Activated naive CD4-positive, alpha-beta T cell (primary cell): ENCODE measurements at places on chromosomes 13 and 19.

DNA sequence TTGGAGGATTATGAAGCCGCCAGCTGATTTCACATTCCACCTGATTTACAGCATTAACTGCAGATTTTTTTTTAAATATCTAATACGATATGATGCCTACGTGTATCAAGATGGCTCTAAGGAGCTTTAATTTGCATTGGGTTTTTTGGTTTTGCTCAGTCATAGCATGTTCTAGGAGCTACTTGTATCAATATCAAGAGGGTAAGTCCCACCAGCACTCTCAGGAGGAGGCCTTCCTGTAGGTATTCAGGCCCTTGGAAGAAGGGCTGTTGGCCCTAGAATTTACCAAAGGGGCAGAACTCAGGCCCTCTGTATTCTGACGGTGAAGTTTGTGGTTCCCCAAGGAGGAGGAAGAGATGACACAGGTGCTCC is 97.2 kb upstream of the IPO5 start:
- no peak for DNase-seq

- DNase-seq = no peak
These were observed 24.5 kb upstream of the KCTD4 start for GRCh38 chr13:45225370-45225769.

DNA sequence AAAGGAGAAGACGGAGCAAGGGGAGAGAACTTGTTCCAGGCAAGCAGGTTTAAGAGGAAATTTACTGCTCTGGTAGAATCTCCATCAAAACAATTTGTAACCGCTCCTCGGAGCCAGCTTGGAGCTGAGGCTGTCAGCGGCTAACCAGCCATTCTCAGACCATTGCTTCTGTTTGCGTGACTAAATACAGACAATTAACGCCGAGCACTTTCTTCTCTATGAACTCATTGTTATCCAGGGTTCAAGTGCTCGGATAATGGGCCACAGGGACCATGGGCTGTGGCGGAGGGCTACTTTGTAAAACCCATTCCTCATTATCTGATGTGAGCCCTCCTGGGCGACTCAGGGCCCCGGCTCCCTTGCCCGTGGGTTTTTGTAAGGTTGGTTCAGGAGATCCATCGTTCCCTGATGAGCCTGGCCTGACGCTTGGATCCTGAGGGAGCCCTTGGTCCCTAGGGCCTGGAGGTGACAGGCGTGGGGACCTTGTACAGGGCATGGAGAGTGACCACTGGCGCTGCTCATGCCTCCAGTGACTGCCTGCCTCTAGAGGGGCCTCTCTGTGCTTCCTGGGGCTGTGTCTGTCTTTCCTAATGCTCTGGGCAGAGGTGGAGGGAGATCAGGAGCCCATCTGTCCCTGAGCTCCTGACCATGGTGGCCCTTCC is 61.5 kb upstream of the ZNF536 start:
- no peak for DNase-seq

- no peak for DNase-seq
These were observed 316.5 kb downstream of the ZNF536 start for GRCh38 chr19:30688696-30689095.

- DNase-seq = no peak
These were observed 9.6 kb downstream of the MYO1F start for GRCh38 chr19:8567522-8568172.

GRCh38 chr13:98921786-98922185 is 56.1 kb downstream of the DOCK9 start:
- no peak for DNase-seq

DNA sequence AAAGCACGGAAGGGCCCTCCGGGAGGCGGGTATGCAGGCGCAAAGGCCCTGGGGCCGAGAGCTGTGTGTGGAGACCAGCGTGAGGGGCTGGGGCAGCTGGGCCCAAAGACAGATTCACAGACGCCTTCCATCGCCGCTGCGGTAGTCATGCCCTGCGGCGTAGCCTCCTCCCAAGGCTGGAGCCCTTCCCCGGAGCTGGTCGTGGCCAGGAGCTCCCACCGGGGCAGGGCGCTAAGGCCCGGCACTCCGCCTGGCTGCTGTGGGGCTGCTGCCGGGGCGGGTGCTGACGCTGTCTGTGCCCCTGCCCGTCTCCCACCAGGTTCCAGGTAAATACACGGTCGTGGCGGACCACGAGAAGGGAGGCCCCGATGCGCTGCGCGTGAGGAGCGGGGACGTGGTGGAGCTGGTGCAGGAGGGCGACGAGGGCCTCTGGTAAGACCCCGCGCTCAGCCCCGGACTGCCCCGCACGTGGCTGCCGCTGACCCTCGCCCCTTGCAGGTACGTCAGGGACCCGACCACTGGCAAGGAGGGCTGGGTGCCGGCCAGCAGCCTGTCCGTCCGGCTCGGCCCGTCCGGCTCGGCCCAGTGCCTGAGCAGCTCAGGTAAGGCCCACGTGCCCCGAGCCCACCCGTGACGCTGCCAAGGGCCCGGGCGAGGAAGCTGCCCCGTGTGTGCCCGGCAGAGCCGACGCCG is 9.4 kb upstream of the F7 start:
- no peak for DNase-seq

DNA sequence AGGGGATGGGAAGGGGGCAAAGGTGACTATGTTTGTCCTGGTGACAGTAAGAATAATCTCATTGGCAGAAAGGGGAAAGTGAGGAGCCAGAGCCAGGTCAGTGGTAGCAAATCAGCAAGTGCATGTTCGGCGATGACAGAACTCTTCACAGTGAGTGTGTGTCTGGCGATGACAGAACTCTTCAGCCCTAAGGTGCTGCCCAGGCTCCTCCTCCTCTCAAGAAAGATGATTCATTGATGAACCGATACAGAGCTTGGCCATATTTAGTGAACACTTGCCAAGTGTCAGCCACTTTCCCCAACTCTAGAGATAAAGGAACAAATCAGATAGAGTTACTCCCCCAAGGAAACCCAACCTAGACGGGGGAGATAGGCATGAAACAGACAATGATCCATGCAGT is 199.3 kb upstream of the UBL3 start:
- DNase-seq = no peak

GRCh38 chr19:459724-460511 is 915 bp downstream of the SHC2 start:
- no peak for DNase-seq

- no peak for DNase-seq
These were observed 1692.0 kb downstream of the SLITRK5 start for GRCh38 chr13:89363144-89363543.

GRCh38 chr13:96795670-96796069 is 198.6 kb downstream of the OXGR1 start:
- DNase-seq = no peak

- no peak for DNase-seq
These were observed 35.0 kb downstream of the FLT1 start for GRCh38 chr13:28459911-28460310.

- DNase-seq = no peak
These were observed 28.2 kb upstream of the ZBTB7A start for GRCh38 chr19:4094761-4095487.

- no peak for DNase-seq
These were observed 7.9 kb upstream of the C1QTNF9 start for GRCh38 chr13:24301434-24301833.

- DNase-seq = no peak
These were observed 2.1 kb downstream of the ZNF709 start for GRCh38 chr19:12482509-12482886.

- no peak for DNase-seq
These were observed 929 bp upstream of the TNFSF13B start for GRCh38 chr13:108268466-108269112.

DNA sequence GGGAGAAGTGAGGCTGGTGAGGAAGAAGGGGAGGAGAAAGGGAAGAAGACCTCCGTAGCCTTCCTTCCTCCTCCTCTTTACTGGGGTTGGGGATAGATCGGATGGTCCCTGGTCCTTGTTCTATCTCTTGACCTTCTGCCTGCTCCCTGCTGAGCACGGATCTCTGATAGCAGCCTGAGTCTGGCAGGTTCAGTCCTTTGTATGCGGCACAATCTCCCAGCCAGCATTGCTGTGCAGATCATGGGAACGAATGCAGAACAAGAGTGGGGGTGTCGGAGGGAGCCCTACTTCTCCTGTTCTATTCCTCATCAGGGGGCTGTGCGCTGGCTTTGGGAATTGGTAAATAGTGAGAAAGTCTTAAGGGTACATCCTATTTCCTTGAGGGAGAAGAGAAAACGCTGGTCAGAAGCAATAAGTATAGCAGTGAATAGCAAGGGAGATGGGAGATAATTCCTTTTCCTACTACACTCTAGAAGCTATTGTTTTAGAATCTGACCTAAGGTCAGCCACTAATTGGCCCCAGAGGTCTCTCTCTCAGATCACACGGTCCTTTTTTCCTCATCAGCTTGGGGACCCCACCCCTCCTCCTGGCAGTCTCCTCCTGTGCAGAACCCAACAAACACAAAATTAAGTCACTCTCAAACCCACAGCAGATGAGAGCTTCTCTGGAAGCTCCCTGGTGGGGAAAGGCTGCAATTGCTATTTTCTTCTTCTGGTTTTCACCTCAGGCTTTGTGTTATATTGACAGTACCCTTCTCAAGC is 41.0 kb downstream of the KL start:
- no peak for DNase-seq
